NCI-H1694 (cell line): ENCODE measurements at places on chromosomes 16 and 17.
A peak's percentile ranks its signal among the peaks of the same experiment; 100 is the strongest.

- no peak for DNase-seq
These were observed 19.3 kb downstream of the INTS2 start for GRCh38 chr17:61908292-61909037.

DNA sequence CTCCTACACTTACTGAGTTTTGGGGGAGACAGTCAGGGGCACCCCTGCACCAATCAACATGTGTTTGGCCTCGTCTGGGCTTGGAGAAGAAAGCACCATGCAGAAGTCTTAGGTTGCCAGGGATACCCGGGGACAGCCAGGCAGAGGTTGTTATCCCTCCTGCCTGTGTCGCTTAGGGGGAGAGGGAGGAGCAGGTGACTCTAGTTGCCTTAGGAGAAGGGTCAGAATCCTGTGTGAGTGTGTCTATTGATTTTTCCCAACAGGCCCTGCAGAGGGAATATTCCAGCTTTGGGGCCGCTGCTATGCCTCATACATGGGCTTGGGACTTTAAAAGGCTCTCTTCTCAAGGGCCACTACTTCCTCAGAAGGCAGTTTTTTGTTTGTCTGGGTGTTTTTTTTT lies 89.1 kb downstream of the RGS9 start:
- no peak for DNase-seq

GRCh38 chr17:36505171-36505570 lies 18.7 kb downstream of the ZNHIT3 start:
- DNase-seq = no peak

GRCh38 chr17:77011173-77012011 lies 129.4 kb upstream of the SEC14L1 start:
- DNase-seq = peak; percentile 53

GRCh38 chr16:48435906-48436305 lies 50.7 kb upstream of the SIAH1 start:
- DNase-seq = no peak

GRCh38 chr16:76946879-76947278 lies 244.1 kb upstream of the MON1B start:
- DNase-seq = no peak

- DNase-seq = no peak
These were observed 332.1 kb upstream of the DYNLRB2 start for GRCh38 chr16:80208743-80209142.
